ENCODE measurements at places on chromosomes 11 and 22.

DNA sequence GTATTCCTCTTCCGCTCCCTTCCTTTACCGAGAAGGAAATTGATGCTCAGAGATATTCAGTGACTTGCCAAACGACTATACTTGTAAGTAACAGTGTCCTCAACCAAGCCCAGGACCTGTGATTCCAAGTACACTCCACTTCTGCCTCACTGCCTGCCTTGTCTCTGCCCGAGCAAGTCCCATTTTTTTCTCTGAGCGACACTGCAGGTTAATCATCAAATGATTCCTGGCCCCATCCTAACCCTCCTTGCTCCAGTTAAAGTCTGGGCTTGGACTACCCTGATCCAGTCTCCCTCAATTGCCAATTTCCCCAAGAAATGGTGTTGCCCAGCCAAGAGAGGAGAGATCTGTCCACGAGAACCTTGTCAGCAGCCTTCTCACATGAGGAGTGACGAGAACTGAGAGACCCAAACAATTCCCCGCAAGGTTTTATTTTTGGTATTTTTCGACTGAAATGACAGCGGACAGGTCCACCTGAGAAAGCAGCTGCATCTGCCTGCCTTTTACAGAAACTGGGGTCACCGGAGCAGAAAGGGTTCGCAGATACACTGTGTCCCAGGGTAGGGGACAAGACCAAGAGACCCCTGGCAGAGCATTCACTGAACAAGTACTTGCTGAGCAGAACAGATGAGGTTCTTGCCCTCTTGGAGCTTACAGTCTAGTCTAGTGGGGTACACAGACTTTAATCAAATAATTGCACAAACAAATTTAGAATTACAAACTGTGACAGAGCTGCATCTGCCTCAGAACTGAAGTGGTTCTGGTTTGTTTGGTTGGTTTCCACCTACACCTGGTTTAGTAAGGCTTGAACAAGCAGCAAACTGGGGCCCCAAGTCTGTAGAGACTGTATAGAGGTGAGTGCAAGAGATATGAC lies 11.4 kb downstream of the POU2AF1 start:
- no peak for DNase-seq

- DNase-seq = no peak
Observed at GRCh38 chr11:102120437-102120973, 10.3 kb downstream of the YAP1 start.

- DNase-seq = no peak
Observed at GRCh38 chr11:76231121-76231738, 24.9 kb upstream of the WNT11 start.

DNA sequence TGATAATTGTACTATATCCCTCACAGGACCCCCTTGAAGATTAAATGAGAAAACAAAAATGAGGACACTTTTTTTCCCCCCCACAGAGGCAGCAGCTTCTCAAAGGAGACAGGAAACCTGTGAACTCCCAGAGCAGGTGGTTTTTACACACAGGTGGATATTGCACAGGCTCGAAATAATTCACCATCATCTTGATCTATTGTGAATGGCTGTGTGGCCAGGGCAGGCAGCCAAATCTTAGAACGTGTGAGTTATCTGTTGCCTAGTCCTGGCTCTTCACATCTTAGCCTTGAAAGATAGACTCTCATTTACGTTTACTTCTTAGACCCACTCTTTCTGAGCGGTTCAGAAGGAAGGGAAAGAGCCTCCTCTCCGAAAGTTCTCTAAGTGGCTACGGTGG lies 23.5 kb downstream of the PPFIBP2 start:
- no peak for DNase-seq

DNA sequence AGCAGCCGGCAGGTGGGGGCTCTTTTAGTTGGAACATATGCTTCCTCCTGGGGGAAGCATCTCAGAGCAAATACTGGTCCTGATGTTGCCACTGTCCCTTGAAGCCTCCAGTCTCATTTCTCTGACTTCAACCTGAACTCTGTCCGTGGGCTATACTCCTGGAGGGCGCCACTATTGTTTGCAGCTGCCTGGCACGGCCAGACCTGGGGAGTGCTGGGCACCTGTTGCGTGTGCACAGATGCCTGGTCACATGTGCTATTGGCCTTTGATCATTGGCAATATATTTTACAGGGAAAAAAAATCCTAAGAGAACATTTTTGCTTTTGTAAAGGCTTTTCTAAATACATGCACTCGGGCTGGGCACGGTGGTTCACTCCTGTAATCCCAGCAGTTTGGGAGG lies 18.2 kb downstream of the LHFPL7 start:
- no peak for DNase-seq

- DNase-seq = no peak
Observed at GRCh38 chr22:23250056-23250784, 69.9 kb downstream of the BCR start.

DNA sequence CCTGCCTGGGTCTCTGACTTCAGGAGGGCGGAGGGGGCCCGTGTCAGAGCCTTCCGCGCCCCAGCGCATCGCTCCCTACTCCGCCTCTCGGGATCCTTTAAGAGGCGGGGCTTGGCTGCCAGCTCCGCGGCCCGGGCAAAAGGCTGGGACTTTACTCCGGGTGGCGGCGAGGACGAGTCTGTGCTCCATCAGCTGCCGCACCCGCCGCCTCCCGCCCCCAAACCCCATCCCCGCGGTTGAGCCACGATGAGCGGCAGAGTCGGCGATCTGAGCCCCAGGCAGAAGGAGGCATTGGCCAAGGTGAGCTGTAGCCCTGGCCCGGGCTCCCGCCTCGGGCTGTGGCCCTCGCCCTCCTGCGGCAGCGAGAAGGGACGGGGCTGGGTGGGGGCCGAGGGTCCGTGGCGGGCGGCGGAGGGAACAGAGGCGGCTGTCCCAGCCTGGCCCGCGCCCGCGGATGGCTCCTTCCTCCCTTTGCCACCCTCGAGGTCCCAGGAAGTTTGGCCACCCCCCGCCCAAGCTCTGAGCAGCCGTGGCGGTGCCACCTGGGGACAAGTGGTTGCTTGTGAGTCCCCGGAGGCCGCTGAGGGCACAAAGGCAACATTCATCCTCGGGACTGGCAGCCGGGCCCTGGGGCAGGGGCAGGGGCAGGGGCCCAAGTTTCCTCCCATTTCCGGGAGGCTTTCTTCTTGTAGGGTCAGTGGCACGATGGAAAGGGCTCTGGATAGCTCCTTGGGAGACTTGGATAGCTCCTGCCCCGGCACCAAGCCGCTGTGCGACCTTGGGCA lies at the start of gene SEC14L2:
Gene SEC14L2 (plus strand): TSS at position 148 of the 785 bp plus-strand sequence. CDS start 99 bp downstream, at position 247.
- DNase-seq = peak; percentile 52

GRCh38 chr11:128492903-128493569 lies 94.3 kb downstream of the ETS1 start:
- peak; percentile 33 for DNase-seq

DNA sequence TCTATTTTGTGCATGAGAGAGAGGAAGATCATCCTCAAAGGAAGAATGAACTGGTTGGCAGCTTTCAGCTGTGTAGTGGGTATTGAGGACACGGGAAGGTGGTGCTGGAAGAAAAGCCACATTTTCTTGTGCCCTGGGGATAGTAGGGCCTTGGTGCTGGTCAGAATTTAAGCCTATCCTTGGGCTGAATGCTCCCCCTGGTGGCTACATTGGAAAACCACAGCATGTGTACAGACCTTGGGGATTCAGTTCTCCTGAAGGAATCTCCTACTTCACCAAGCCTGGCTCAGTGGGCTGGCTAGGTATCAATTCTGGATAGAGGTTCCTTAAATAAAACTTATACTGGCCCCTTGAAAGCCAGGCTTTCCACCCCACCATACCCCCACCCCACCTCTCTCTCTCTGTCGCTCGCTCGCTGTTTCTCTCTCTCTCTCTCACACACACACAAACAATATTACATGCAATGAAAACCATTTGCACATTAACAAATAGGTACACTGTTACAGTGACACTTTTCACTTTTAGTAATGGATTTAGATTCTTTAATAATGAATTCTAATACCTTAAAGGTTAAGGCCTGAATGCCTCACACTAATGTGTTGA lies 2.8 kb upstream of the OR51M1 start:
- DNase-seq = no peak

DNA sequence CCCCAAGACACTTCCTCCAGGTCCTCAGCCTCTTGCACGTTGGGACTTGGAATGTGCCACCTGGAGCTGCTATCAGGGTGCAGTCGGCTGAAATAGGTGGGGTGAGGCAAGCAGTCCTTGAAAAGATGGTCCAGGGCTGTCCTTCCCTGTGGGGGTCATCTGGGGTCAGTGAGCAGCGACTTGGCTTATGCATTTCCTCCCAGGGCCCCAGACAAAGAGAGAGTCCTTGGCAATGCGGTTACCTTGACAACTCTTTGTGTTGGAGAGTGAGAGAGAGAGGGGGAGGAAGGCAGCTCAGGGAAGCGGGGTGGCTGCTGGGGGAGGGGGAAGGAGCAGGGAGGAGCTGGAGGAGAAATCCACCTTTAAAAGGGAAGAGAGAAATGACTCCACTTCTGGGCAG lies 93.8 kb downstream of the MIAT start:
- DNase-seq = no peak

DNA sequence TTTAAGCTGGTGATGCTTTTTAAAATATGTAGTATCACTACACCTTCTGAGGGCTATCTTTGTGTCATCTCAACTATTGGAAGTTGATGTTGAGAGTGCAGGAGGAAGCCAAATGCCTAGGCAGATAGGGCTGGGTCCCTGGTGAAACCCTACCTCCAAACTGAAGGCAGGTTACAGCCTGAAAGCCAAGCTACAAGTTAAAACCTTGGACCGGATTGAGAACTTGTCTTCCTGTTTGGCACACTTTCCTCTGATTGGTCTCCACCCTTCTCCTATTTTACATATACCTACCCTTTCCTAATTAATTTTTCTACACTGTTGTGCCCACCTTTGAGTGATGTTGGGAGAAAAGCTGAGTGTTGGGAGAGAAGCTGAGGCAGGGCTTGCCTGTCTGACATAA lies 287.8 kb upstream of the CNTN5 start:
- no peak for DNase-seq

DNA sequence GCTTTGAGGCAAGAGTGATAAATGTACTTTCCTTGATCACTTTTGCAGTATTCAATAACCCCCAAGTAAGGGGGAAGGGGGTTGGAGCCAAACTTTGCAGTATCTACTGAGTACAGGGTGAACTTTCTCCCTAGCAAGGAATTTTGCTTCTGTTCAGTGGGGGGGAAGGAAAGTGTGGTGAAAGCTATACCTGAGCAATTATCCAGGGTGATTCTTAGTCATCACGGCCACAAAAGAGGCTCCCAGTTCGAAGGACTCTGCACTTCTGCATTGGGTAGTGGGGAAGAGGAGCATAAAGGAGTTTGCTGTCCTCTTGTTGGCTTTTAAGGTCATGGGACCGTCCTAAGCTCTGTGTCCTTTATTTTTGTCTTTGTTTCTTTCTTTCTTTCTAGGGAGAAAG lies 346.5 kb upstream of the SYN3 start:
- no peak for DNase-seq

GRCh38 chr11:61910187-61911127 lies 6.9 kb downstream of the RAB3IL1 start:
- DNase-seq = no peak

DNA sequence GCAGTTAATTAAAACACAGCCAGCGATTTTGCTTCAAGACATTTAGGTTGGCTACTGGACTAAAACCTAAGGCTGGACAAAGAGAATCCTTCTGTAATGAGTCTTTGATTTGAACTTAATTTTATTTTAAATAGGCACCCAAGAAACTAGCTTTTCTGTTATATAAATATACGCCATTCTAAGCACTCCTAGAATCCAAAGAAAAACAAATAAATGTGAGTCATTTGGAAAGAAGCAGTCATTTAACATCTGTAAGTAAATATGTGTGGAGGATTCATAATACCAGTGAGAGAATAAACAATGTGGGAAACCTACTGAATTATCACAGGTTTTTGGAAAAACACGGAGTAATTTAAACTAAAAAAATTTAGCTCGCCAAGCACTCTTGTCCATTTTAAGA lies 1.2 kb upstream of the TECTA start:
- no peak for DNase-seq

DNA sequence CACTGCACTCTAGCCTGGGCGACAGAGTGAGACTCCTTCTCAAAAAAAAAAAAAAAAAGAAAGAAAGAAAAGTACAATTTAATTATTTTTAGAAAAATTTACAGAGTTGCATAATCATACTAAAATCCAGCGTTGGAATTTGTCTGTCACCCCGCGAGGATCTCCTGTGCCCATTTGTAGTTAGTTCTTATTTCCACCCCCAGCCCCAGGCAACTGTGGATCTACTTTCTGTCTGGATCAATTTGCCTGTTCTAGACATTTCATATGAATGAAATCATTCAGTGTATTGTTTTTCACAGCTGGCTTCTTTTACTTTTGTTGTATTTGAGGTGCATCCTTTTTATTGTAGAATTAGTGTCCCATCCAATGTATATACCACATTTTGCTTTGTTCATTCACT lies 102.6 kb upstream of the RASSF10 start:
- DNase-seq = no peak

DNA sequence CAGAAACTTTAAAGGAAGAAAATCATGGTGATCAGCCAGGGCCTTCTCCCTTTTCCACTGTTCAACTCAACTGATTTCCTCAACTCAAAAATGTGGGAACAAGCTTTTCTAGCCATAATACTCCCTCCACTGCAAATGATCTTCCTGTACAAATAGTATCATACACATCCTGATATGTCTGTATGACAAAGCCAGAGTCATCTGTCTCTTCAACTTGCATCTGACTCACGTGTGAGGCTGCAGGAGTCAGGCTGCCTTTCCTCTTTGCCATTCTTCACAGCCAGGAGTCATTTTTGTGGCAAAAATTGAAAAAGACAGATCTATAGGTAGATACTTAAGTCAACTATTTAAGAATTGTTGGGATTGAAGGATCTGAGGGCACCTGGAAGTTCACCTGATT lies 13.3 kb downstream of the PATZ1 start:
- DNase-seq = no peak

- no peak for DNase-seq
Observed at GRCh38 chr11:109223451-109223850, 198.5 kb upstream of the C11orf87 start.

DNA sequence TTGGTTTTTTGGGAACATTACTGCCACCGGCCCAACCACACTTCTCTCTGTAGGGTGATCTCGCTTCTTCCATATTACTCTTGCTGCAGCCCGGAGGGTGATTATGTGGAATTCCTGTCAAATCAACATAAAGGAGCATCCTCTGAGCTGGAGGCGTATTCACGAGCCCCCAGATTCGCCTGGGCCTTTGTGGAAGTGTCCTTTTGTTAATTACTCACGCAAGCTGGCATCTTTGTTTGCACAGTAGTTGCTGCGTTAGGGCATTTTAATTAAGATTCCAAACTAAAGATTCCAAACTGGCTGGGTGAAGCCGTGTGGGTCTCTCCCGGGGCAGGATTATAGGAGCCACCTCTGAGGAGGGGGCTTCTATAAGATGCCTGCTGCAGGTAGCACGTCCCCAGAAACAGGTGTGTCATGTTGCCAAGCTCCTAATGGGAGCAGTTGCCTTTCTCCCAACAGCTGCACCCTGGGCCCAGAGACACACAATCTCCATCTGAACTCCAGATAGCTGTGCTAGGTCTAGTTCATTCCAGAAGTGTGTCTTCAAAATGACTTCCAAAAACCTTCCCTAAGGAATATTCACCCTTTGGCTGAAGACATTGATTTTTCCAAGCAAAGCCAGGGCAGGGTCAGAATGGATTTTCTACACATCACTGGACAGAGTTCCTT lies 40.9 kb downstream of the SHISAL1 start:
- DNase-seq = no peak

- DNase-seq = no peak
Observed at GRCh38 chr11:64084951-64085710, 49.4 kb downstream of the FLRT1 start.
